ENCODE measurements at places on chromosomes 1 and 21.

DNA sequence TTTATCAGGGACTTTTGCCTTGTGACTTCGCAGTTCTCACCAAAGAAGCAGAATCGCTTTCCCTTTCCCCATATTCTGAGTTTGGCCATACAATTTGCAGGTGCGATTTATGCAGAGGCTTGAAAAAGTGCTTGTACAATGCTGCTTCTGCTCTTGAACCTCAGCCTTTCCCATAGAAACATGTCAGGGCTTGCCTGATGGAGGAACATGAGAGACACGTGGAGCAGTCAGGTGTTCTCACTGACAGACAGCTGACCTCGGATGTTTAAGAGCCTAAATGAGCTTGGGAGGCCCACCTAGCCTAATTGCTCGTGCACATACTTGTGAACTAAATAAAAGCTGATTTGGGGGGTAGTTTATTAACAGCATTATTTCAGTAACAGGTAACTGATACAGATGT is 290.0 kb downstream of the S1PR1 start:
- no peak for DNase-seq

GRCh38 chr1:30327370-30328099 is 395.9 kb downstream of the MATN1 start:
- no peak for DNase-seq

DNA sequence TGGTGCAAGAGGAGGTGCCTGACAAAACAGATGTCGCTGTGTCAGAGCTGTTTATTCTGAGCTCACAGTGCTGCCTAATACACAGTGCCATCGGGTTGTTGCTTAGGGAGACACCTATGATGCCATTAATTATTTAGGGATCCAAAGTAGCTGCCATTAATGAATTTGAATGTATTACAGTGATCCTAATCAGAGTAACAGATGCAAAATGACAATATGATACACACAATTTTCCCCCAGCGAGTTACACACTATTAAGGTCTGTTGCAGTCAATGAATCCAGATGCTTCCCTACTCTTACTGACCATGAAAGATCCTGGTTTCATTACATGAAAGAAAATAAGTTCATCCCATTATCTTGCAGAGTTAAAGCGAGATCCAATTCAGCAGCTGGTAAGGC is 91.3 kb downstream of the RWDD3 start:
- DNase-seq, result no peak

GRCh38 chr1:245070836-245071615 is 83.8 kb upstream of the KIF26B start:
- no peak for DNase-seq

DNA sequence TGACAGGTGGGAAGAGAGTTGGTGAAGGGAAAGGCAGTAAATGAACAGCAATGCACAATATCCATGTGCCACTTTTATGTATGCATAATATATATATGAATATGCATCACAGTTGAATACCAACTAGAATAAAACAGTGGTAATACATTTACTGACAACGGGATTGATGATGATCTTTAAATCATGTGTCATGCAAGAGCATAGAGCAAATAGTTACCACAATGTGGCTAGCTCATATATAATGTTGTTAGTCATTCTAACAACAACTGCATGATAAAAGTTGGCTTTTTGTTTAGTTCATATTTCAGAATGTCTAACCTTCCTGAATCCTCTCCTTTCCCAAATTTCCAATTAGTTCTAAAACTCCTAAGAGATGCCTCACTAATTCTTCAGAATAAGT is 46.4 kb downstream of the GORAB start:
- DNase-seq, result no peak

- DNase-seq, result no peak
Observed at GRCh38 chr1:110340207-110340468, 961 bp downstream of the RBM15 start.

GRCh38 chr1:228034954-228035837 is 28.4 kb downstream of the WNT3A start:
- no peak for DNase-seq

GRCh38 chr1:186775881-186776560 is 52.7 kb upstream of the PLA2G4A start:
- DNase-seq, result no peak

- DNase-seq, result no peak
Observed at GRCh38 chr1:59055908-59056719, 240.8 kb upstream of the FGGY start.

- DNase-seq, result no peak
Observed at GRCh38 chr1:38194472-38194871, 147.9 kb upstream of the POU3F1 start.

- DNase-seq, result no peak
Observed at GRCh38 chr1:29641921-29642320, 405.6 kb downstream of the PTPRU start.

DNA sequence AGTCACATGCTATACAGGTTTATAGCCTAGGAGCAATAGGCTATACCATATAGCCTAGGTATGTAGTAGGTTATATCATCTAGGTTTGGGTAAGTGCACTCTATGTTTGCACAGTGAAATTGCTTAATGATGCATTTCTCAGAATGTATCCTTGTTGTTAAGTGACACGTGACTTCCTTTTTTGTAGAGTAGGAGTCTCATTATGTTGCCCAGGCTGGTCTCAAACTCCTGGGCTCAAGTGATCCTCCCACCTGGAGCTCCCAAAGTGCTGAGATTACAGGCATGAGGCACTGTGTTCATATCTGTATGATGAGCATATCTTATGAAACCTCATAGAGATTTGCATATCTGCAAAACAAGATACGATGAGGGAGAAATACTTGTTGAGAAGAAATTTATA is 13.8 kb upstream of the ABCB10 start:
- peak; percentile 20 for DNase-seq

DNA sequence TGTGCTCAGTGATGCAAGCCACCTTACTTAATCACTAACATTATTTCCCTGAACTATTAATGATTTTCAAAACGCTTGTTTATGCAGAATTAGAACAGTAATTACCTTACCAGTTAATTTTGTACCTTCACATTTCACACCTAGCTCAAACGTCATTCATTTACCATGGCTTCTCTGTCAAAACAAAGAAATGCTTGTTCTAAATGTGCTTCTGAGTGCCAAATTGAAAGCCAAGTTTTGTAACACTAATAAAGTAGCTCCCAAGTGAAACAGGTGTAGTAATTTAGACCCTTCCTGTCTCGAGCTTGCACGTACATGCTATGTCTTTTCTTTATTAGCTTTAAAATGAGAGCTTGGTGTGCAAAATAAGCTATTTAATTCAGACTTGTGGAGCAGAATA is 533.7 kb upstream of the PKN2 start:
- no peak for DNase-seq

GRCh38 chr1:110196917-110197765 is 13.0 kb upstream of the KCNC4 start:
- peak; percentile 76 for DNase-seq

- DNase-seq, result no peak
Observed at GRCh38 chr1:95437781-95438180, 203.8 kb downstream of the RWDD3 start.

DNA sequence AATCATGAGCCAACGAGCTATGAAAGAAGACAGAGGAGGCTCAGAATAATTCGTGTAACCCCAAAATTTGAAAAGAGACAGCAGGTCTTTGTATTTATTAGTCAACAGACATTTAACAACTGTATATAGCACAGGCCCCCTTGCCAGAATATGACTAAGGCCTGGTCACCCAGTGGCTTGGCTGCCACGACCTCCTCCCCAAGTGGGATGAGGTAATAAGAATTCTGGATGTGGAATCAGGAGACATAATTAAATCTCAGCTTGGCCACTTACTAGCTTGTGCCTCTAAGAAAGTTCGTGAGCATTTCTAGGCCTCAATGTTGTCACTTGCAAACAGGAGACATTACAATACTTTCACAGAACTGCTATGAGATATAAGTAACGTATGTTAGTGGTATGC is 134.2 kb upstream of the TNFSF4 start:
- DNase-seq, result no peak

- DNase-seq, result no peak
Observed at GRCh38 chr1:230308039-230308438, 118.1 kb downstream of the PGBD5 start.

DNA sequence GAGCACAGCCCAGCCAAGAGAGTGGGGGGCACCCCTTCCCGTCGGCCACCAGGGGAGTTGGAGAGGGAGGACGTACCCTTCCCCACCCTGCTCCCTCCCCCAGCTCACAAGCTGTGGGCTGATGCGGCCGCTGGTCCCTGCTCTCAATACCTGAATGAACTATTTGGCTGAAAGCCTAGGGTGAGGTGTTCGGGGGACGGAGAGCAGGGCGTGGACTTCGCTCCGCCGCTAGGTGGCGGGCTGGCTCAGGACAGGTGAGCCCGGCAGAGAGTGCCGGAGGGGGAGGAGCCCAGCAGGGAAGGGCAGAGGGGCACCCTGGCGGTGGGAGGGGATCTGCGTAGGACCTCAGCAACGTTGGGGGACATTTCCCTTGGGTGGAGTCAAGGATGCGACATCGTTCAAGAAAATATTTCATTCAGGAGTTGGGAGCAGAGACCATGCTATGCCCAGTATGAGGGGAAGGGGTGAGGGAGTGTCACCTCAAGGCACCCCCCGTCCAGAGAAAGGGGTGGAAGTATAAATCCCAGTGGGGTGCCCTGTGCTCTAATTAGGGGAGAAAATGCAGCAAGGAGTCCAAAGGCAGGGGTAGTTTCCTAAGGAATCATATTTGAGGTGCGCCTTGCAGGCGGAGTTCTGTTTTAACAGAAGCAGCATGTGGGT is 12.0 kb upstream of the RHBG start:
- DNase-seq, result peak; percentile 93

GRCh38 chr21:14737284-14737691 is 191.2 kb upstream of the SAMSN1 start:
- DNase-seq, result no peak

GRCh38 chr1:62046927-62047326 is 147.7 kb upstream of the L1TD1 start:
- DNase-seq, result no peak
